Bronchus fibroblast of lung (primary cell): ENCODE measurements at places on chromosomes 11 and 22. TPM values are rescaled to one million over a fixed set of nuclear protein-coding genes. Genes with fewer than 3 reads are reported as not detected.

The CAPN1 gene
- total RNA-seq, result 166 and 228 TPM in 2 replicates

The LRRC75B gene
- 7.6 and 9.6 TPM in 2 replicates for total RNA-seq

The HSD17B12 gene
- 58.9 and 64.1 TPM in 2 replicates for total RNA-seq

The KCNQ1OT1 gene
- total RNA-seq, result 0.30 and 0.50 TPM in 2 replicates

The FXYD2 gene
- total RNA-seq, result 0.15 and 0.34 TPM in 2 replicates

The PTPRJ gene
- 5.9 and 6.4 TPM in 2 replicates for total RNA-seq

The FAM227A gene
- 0.67 and 1.8 TPM in 2 replicates for total RNA-seq

The BSCL2 gene
- 55.0 and 63.4 TPM in 2 replicates for total RNA-seq

The CASP1 gene
- total RNA-seq, result 19.3 and 23.9 TPM in 2 replicates

The TBX1 gene
- total RNA-seq, result under 0.01 TPM in 1 of 2 replicates, not detected in the other

The KCNQ1 gene
- under 0.01 TPM in 1 of 2 replicates, not detected in the other for total RNA-seq

The CELSR1 gene
- total RNA-seq, result 0.15 and 0.34 TPM in 2 replicates

The TREH gene
- not detected in 2 replicates for total RNA-seq

The ACRV1 gene
- total RNA-seq, result not detected in 2 replicates

The FIBIN gene
- 8.8 and 12.1 TPM in 2 replicates for total RNA-seq

The DYNC2H1 gene
- total RNA-seq, result 8.1 and 11.1 TPM in 2 replicates

The SCGB1A1 gene
- not detected in 2 replicates for total RNA-seq

The LMNTD2 gene
- 0.59 and 0.84 TPM in 2 replicates for total RNA-seq

The TPH1 gene
- under 0.01 and 0.45 TPM in 2 replicates for total RNA-seq

The FLRT1 gene
- under 0.01 TPM in 1 of 2 replicates, not detected in the other for total RNA-seq

The SNX32 gene
- total RNA-seq, result 0.15 and 0.67 TPM in 2 replicates

The C11orf16 gene
- total RNA-seq, result not detected in 2 replicates

The ZW10 gene
- total RNA-seq, result 17.2 and 18.3 TPM in 2 replicates

The SOX6 gene
- 0.59 and 0.67 TPM in 2 replicates for total RNA-seq

The ZFPL1 gene
- total RNA-seq, result 77.6 and 78.8 TPM in 2 replicates

The MED15 gene
- total RNA-seq, result 45.0 and 50.3 TPM in 2 replicates

The FXYD6 gene
- 22.5 and 27.8 TPM in 2 replicates for total RNA-seq

The HOATZ gene
- 0.50 TPM in 1 of 2 replicates, not detected in the other for total RNA-seq

The SLC22A24 gene
- not detected in 2 replicates for total RNA-seq
